Hypothalamus (tissue), 51 donors: ENCODE measurements at places on chromosomes 6 and 20.

- DNase-seq: peak; percentile 2
Observed at GRCh38 chr6:162442687-162443086, 284.9 kb downstream of the PRKN start.

GRCh38 chr20:57159945-57160610 is 106.4 kb downstream of the BMP7 start:
- DNase-seq: no peak

- no peak for DNase-seq
Observed at GRCh38 chr6:165811512-165811911, 148.5 kb upstream of the PDE10A start.

DNA sequence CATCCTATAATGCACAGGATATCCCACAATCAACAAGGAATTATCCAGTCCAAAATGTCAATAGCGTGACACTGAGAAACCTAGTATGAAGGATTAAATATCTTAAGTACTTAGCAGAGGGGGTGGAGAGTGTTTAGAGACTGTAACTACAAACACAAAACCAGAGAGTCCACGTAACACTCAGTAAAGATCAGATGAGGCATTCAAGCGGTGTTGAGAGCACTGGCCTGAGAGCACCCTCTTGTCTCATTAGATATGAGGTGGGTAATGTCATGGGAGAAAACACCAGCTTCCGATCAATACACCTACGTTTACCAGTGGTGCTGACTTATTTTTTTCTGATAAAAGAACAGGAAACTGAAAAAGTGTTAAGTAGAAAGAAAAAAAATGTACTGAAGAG is 2.3 kb downstream of the FAM184A start:
- no peak for DNase-seq

GRCh38 chr20:23139524-23139923 is 53.4 kb upstream of the CD93 start:
- no peak for DNase-seq

DNA sequence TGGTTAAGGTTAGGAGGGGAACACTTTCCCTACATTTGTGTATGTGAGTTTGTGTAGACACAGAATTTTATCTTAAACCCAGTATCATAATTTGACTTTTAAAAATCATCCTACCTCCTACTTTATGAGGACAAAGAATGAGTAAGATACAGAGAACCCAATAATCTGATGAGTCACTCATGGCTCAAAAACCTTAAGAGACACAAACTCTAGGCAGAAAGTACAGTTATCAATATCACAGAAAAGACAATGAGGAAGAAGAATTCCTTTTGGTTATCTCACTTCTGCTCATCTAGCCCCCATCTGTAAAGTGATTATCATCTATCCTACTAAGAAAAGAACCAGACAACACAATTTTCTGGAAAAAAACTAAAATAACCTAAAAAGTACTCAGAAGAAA is 87.7 kb downstream of the EPB41L2 start:
- DNase-seq: no peak

- DNase-seq: no peak
Observed at GRCh38 chr6:101550451-101550850, 156.9 kb downstream of the GRIK2 start.

- no peak for DNase-seq
Observed at GRCh38 chr6:85135376-85136094, 314.3 kb upstream of the NT5E start.

DNA sequence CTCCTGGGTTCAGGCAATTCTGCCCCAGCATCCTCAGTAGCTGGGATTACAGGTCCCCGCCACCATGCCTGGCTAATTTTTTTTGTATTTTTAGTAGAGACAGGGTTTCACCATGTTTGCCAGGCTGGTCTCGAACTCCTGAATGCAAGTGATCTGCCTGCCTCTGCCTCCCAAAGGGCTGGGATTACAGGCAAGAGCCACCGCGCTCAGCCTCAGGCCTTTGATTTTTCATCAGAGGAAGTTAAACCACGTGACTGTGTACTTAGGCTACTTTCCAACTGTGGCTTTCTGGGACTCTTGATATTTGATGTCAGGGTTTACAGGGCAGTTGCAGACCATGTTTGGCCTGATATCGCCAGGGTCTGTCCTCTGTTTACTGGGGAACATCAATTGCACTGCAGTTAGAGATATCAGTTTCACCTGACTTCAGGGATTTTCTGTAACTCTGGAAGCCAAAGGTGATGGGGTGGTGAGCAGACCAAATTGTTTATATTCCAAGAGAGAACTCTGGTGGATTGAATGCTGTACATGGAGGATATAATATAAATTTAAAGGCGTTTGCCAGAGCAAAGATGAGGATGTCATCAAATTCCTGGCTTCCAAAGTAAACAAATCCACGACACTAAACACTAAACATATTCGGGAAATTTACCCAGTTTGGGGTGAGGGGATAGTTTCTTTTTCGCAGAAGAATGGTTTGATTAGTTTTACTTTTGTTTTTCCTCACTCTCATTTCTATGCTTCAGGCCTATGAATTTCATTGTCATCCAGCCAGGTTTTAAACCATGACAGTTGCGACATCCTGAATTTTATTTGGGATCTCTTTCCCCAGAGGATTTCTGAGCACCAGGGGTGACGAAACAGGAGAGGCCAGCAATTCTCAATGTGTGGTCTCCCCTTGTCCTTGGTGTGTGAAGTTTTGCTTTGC is 4.2 kb downstream of the PSMF1 start:
- no peak for DNase-seq

- DNase-seq: no peak
Observed at GRCh38 chr6:147641511-147641910, 133.0 kb downstream of the SAMD5 start.
